DMS79 (cell line): ENCODE measurements at places on chromosomes 16 and 17.
A peak's percentile ranks its signal among the peaks of the same experiment; 100 is the strongest.

DNA sequence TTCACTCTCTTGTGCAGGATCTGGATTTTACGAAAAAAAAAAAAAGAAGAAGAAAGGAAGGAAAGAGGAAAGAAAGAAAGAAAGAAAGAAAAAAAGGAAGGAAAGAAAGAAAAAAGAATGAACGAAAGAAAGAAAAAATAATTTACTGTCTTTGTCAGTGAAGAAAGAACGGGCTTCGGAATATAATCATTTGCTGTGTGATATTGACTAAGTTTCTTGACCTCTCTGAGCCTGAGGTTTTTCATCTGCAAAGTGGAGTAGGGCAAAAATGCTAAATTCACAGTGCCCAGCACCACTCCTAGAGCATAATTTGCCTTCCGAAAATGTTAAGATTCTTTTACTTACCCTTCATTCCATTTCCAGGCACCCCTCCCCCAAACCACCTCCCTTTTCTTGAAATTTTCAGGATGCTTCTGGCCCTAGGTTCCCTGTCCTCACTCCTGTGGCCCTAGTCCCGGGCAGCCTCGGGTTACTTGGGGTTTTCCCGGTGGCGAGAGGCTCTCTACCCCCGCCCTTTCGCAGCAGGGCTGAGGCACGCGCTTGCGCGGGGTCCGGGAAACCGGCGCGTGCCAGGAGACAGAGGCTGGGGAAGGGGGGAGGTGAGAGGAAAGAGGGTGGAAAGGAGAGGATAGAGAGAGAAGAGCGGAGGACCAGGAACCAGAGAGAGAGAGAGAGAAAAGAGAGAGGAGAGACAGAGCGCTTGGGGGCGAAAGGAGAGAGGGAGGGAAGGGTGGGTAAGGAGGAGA lies at the start of gene CNTNAP1:
TSS of gene CNTNAP1 (plus strand) at position 556 of the 746 bp plus-strand sequence. CDS start 299 bp downstream, outside the sequence.
- DNase-seq, result peak; percentile 63

DNA sequence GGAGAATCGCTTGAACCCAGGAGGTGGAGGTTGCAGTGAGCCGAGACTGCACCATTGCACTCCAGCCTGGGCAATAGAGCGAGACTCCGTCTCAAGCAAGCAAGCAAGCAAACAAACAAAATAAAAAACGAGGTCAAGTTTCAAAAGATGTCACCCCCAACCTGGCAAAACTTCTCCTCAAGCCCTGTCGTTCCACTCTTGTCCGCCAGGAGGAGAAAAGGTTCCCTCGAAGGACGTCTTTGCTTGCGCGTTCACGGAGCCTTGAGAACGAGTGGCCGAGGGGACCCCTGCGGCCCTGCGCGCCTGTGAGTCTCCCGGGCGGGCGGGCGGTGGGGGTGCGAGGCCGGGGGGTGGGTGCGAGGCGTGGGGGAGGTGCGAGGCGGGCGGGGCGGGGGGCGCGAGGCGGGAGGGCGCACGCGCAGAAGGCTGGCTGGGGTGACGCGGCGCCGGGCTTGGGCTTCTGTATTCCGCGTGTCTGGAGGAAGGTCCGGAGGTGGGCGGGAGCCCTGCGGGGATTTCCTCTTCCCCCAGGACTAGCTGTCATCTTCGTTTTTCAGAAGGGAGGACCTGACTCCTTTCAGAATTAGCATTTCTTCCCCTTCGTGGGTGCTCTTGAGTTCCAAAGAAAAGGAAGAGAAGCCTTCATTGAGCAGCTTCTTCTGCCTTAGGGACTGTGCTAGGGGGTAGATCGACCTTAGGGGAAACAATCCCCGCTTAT lies 3.7 kb downstream of the SLC52A1 start:
- peak; percentile 73 for DNase-seq

- no peak for DNase-seq
Measured at GRCh38 chr17:78294356-78294755, 62.9 kb downstream of the TMEM235 start.

DNA sequence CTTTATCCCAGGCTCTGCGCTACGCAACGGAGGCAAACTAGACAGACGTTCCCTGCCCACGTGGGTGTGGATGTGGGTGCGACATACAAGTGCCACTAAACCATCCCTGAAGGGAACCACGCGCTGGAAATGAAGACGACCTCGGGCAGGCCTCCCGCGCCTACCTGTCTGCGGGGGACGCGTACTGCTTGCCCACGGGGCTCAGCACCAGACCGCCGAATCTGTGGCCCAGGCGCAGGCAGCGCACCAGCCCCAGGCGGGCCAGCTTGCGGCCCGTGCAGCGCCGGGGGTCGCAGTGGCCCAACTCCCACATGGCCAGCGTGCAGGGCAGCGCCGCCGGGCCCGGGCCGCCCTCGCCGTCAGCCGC lies 480 bp downstream of the TSR3 start:
- DNase-seq, result no peak

- DNase-seq, result no peak
Measured at GRCh38 chr16:75107505-75107904, 9.1 kb downstream of the LDHD start.

DNA sequence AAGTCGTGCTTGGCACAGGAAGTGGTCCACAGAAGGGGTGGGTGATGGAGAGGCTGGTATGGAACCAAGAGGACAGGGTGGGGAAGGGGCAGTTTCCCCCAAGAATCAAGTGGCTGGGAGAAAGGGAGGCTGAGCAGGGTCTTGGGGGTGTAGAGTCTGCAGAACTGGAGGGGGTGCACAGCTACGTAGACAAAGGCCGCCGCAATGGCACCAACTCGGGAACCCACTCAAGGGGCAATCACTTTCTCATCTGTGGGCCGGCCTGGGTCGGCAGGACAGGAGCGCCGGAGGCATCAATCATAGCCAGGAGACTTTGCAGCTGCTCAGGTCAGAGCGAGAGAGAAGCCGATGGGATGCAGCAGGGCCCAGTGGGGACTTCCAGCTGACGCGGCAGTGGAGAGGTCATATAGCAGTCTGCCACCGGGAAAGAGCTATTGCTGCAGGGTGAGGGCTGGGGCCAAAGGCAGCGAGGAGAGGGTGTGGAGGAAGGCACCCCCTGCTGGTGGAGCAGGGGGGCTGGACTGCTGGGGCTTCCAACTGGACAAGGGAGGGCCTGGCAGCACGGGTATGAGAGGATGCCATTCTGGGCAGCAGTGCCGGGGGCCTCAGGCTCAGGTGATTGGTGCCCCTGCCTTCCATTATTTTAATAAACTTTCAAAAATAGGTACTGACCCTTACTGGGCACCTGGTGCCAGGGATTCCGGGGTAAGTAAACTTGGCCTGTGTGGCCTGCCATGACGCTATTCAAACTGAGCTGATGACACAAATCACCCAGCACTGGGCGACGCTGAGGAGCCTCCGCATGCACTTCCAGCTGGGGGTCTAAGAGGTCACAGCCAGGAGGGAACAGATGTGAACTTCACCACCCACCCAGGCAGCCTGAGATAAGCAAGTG lies 52.5 kb upstream of the MTSS2 start:
- no peak for DNase-seq

GRCh38 chr16:51392521-51393187 lies 241.6 kb upstream of the SALL1 start:
- no peak for DNase-seq

DNA sequence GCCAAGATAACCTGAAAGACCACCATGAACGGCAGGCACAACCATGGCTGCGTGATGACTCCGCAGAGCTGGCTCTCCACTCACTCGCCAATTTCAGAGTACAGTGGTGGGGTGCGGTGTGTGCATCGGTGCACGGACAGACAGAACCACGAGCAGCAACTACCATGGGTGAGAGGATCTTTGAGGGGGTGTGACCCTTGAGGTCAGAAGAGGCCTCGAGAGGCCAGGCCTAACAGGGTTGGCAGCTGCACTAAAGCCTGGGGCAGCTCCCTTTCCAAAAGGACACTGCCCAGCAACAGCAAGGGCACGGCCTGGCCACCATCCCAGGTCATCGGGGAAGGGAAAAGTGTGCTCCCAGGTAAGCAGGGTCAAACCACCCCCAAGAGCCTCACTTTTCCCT lies 1.9 kb upstream of the ECI1 start:
- DNase-seq, result no peak

- DNase-seq, result no peak
Measured at GRCh38 chr16:62462971-62463370, 426.7 kb upstream of the CDH8 start.

DNA sequence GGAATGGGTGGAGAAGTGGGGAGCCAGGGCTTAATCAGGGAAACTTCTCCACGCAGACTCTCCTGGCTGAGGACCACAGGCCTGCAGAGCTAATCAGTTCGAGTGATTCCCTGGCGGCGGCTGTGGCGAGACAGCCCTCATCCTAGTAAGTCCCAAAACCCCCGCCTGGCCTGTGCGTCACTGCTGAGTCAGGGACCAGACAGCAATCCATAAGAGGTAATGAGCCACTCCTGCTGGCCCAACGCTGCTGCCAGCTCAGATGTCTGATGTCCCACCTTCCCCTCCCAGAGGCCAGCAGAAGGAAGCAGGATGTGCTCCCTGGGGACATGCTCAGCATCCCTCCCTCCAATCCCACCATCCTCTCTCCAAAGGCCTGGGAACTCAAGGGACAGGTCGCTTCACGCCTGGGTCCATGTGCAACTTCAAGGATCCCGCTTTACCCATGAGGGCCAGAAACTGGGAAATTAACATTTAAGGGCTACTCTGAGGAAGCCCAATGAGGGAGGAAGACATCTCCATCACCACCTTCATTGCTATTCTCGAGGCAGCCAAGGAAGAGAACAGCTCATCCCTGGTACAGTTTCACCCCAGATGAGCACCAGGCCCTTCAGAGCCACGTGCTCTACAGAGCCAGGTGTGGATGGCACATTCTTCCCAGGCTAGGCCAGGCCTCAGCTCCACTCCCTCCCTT lies 7.9 kb downstream of the ACLY start:
- DNase-seq, result no peak

DNA sequence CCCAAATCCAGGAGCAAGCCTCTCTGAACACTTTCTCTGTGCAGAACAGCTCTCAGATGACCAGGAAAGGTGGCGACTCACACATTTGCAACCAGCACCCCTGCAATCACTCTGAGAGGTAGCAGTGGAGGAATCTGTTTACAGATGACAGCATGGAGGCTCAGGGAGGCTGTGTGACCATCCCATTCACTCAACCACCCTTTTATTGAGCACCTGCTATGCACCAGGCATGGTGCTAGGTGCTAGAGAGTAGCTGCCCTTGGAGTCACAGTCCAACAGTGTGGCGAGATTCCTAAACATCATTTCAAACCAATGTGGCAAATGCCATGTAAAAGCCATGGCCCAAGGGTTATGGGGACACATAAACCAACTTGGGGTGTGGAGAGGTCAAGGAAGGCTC lies 1.5 kb upstream of the ITGB4 start:
- DNase-seq, result no peak

GRCh38 chr16:81369888-81370504 lies 55.2 kb downstream of the GAN start:
- no peak for DNase-seq

DNA sequence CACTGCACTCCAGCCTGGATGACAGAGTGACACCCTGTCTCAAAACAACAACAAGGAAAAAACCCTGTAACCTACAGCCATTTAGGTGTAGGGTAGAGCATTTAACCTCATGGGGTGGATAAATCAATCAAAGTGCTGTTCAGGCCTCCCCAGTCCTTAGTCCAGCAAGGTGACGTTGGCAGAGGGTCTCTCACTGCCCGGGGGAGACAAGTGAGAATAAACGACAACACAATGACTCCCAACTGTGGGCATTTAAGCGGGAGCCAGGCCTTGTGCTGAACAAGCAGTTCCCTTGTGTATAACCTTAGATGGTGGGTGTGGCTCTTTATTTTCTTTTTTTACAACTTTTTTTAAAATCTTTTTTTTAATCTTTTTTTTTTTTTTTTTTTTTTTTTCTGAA lies 29.3 kb downstream of the TMEM92 start:
- DNase-seq, result no peak

DNA sequence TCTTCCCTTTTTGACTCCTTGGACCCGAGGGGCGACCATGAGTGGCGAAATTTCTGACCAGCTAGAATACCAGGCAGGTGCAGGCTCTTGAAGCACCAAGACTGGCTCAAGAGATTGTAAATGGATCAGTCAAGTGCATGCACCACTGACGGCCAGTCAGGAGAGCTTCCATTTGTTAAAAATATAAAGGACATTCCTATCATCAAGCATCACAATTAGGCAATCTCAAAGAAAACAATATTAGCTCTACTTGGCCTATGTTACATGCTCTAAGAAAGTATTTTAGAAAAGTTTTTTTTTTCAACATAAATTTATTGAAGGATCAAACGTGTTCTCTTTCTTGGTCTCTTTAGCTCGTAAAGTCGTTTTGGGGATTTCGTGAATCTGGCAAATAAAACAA lies 1.5 kb upstream of the PRKCA start:
- DNase-seq, result no peak

DNA sequence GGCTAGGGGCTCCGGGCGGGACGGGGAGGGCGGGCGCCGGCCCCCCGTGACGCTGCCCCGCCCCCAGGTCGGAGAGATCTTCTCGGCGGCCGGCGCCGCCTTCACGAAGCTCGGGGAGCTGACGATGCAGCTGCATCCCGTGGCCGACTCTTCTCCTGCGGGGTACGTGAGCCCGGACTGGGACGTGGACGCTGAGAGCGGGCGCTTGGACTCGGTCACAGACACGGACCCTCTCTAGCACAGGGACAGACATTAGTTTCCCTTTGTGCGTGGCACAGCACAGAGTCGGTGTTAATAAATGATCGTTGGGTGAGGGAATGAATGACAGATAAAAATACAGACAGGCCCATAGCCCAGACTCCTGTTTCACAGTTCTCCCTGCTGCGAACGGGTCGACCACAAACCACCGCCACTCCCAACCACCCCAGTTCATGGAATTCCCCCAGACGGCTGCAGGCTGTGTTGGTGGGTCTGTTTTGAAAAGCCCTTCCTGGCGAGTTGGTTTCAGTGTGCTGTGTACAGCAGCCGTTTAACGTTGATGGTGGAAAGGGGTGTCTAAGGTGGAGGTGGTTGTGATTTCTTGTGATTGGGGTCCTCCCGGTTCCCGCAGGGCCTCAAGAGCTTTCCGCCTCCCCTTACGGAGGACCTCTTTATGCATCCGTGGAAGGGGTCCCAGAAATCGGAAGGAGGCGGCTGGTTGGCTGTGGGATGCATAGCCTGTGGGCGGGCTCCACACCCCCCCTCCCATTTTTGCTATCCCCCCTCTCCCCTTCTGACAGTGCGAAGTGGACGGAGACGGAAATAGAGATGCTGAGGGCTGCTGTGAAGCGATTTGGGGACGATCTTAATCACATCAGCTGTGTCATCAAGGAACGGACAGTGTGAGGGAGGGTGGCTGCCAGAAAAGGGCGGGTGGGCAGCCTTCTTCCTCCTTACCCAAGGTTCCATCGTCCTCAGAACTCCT lies 2.9 kb downstream of the RNASEK start:
- no peak for DNase-seq

DNA sequence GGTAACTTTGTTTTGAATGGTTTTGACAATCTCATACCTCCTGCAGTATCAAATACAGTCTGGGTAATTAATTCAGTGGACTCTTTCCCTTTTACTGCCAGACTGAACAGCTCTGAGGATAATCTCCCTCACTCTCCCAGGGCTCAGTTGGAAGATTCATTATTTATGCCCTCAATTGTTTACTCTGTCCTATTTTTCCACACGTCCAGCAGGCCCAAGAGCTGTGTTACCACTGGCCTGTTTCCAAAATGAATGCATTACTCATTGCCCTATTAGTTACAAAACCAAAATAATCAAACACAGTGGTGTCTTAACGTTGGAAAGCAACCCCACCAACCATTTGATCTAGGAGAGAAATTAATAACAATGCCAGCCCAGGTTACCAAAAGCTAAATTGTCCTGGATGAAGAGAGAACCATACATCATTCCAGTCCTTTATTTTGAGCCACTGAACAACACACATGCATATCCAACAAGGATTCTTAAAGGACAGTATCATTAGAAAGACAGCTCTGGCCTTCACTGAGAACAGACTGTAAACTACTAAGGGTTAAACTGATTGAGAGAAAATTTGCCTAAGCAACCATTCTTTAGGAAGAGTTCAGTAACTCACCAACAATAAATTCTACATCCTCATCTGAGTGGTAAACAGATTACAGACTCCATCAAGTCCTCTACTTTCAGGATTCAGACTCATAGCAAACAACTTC lies 34.5 kb downstream of the FAM222B start:
- DNase-seq, result no peak
